ENCODE measurements at places on chromosomes 2 and 18. TPM values are rescaled to one million over a fixed set of nuclear protein-coding genes. Genes with fewer than 3 reads are reported as not detected.

The ALPP gene
- not detected for total RNA-seq

DNA sequence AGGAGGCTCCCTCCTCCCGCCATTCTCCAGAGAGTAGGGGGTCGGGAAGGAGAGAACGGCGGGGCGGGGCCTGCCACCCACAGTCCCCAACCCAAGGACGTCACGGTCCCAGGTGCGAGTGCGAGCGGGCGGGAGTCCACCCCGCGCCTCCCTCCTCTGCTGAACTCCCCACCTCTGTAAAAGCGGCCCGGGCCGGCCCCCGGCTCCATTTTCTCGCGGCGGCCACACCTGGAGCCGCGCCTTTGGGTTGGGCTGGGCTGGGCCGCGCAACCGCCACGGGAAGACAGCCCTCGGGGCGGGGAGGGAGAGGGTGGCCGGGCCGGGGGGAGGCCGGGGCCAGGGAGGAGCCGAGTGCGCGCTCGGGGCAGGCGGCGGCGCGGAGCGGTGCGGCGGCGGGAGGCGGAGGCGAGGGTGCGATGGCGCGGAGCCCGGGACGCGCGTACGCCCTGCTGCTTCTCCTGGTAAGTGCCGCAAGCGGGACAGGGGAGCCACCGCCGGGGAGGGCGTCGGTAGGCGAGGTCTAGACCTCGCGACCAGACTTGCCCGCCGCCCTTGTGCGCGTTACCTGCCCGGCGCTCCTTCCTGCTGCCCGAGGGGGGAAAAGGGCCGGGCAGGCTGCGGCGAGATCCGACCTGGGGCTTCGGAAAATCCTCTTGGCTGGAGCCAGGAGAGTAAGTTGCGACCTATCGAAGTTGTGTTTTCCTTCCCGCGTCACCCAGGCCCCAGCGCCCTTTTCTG, at the start of gene DSG2:
TSS of gene DSG2 (plus strand) at position 342 of the 738 bp plus-strand sequence. CDS start at position 417, 75 bp downstream.
- H3K27me3 ChIP-seq: peaks cover 20% of the 10 kb centered on the region
- DNase-seq: peak; percentile 75
- H3K4me1 ChIP-seq: peaks cover 18% of the 10 kb centered on the region
- no peaks in the 10 kb centered on the region for H3K36me3 ChIP-seq
- peak within 1 kb of the TSS; percentile 47 for H3K4me3 ChIP-seq

GRCh38 chr2:188517549-188518215, 226.0 kb downstream of the GULP1 start:
- H3K27me3 ChIP-seq: no peaks in the 10 kb centered on the region
- H3K4me1 ChIP-seq: no peaks in the 10 kb centered on the region
- no peak overlapping the region for H3K27ac ChIP-seq
- DNase-seq: no peak
- H3K4me3 ChIP-seq: no peak overlapping the region

GRCh38 chr2:238929242-238930081, 81.6 kb downstream of the TWIST2 start:
- H3K27me3 ChIP-seq: peaks cover 5% of the 10 kb centered on the region
- peak; percentile 52 for DNase-seq
- peak overlapping the region; percentile 63 for H3K27ac ChIP-seq
- no peaks in the 10 kb centered on the region for H3K36me3 ChIP-seq
- no peaks in the 10 kb centered on the region for H3K4me1 ChIP-seq
- H3K4me3 ChIP-seq: no peak overlapping the region

The COL4A3 gene
- total RNA-seq: 18.5 TPM

The DCAF17 gene
- total RNA-seq: 23.9 TPM

The CRYGC gene
- not detected for total RNA-seq

GRCh38 chr2:175889701-175890302, 112.3 kb downstream of the LNPK start:
- DNase-seq: no peak
- H3K4me1 ChIP-seq: no peaks in the 10 kb centered on the region
- H3K27ac ChIP-seq: no peak overlapping the region
- no peaks in the 10 kb centered on the region for H3K36me3 ChIP-seq
- no peak overlapping the region for H3K4me3 ChIP-seq

The PER2 gene
- 13.1 TPM for total RNA-seq

The SOX11 gene
- 0.23 TPM for total RNA-seq

GRCh38 chr2:9113916-9114315, 92.7 kb upstream of the ASAP2 start:
- H3K27ac ChIP-seq: no peak overlapping the region
- H3K36me3 ChIP-seq: no peaks in the 10 kb centered on the region
- peaks cover 5% of the 10 kb centered on the region for H3K27me3 ChIP-seq
- no peak for DNase-seq
- no peaks in the 10 kb centered on the region for H3K4me1 ChIP-seq
- H3K4me3 ChIP-seq: no peak overlapping the region

GRCh38 chr2:221488136-221488807, 83.8 kb downstream of the EPHA4 start:
- H3K4me3 ChIP-seq: no peak overlapping the region
- H3K27me3 ChIP-seq: no peaks in the 10 kb centered on the region
- DNase-seq: no peak
- H3K4me1 ChIP-seq: no peaks in the 10 kb centered on the region
- no peak overlapping the region for H3K27ac ChIP-seq

- H3K36me3 ChIP-seq: no peaks in the 10 kb centered on the region
- H3K27ac ChIP-seq: peak overlapping the region; percentile 94
- peak overlapping the region; percentile 93 for H3K4me3 ChIP-seq
- DNase-seq: peak; percentile 89
Observed at GRCh38 chr2:69642709-69643601, 584 bp downstream of the AAK1 start.

The PAIP2B gene
- total RNA-seq: 3.5 TPM

DNA sequence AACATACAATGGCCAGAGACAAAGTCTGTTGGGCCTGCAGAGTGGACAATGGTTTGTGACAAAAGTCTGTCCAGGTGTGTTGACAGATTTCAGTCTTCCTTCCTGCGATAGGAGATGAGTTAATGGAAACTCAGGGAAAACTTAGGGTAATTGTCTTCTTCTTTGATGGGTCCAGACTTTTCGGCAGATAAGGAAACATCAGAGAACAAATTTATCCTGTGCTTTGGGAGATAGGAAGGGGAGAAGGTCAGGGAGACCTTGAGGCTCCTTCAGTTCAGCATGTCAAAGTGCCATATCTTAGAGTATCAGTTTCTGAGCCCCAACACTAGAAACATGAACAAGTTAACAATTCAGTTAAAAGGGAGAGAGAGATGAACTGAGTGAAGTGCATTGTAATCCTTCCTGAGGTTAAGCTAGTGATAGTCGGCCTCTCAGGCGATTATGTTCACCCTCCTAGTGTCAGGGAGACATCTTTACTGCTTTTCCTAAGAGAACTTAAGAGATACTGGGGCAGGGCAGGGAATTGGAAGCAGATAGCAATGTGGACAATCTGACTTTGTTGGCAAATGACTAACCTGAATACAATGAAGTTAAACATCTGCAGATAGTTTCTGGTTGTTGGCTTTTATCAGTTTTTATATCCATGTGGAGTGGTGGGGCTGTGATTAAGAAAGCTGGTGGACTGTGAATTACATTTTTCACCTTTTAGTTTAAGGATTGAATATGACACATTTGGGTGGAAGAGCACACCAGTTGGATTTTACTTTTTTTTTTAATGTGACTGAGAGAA, 248.8 kb upstream of the FN1 start:
- DNase-seq: no peak
- no peak overlapping the region for H3K4me3 ChIP-seq
- H3K4me1 ChIP-seq: no peaks in the 10 kb centered on the region
- H3K36me3 ChIP-seq: no peaks in the 10 kb centered on the region

GRCh38 chr18:39938676-39939608, 2016.1 kb upstream of the PIK3C3 start:
- no peaks in the 10 kb centered on the region for H3K27me3 ChIP-seq
- H3K27ac ChIP-seq: no peak overlapping the region
- no peak for DNase-seq
- no peaks in the 10 kb centered on the region for H3K36me3 ChIP-seq
- H3K4me1 ChIP-seq: no peaks in the 10 kb centered on the region

GRCh38 chr18:45666520-45666919, 51.2 kb downstream of the SLC14A2 start:
- peak overlapping the region; percentile 74 for H3K27ac ChIP-seq
- H3K36me3 ChIP-seq: no peaks in the 10 kb centered on the region
- no peaks in the 10 kb centered on the region for H3K27me3 ChIP-seq
- no peak overlapping the region for H3K4me3 ChIP-seq
- H3K4me1 ChIP-seq: peaks cover 25% of the 10 kb centered on the region

DNA sequence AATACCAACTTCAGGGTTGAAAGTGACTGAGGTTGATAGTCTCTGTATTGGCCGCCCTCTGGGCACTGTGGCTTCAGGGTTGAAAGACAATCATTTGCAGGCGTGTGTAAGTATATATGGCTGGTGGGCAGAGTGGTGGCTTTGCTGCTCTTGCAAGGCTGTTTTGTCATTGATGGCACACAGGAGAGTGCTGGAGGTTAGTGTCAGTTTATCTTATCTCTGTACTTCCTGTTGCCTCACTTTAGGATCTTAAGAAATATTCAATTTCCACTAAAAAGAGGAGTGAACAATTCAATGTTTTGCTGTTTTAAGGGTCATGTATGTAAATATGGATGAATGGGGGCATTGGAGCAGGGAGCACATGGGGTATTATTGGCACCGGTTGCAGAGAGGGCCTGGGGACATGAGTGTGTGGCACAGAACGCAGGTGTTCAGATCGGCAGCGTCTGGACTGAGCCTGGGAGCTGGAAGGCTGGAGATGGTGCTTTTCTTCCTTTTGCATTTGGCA, 51.5 kb downstream of the NCK2 start:
- peak overlapping the region; percentile 59 for H3K27ac ChIP-seq
- H3K36me3 ChIP-seq: no peaks in the 10 kb centered on the region
- H3K27me3 ChIP-seq: no peaks in the 10 kb centered on the region
- peaks cover 100% of the 10 kb centered on the region for H3K4me1 ChIP-seq

DNA sequence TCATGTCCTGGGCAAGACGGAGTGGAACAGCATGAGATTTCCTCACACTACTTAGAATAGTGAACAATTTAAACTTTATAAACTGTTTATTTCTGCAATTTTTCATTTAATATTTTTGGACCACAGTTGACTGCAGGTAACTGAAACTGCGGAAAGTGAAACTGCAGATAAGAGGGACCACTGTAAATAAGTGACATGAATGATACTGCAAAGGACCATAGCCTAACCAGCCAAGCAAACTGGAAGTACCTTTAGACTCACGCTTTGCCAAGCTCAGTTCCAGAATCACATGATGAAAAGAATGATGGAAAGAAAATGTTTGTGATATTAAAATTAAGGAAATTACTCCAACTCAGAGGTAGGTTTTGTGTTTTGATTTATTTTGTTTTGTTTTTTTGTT, 94.6 kb upstream of the ITGA4 start:
- H3K27ac ChIP-seq: no peak overlapping the region
- DNase-seq: no peak
- H3K4me3 ChIP-seq: no peak overlapping the region
- peaks cover 5% of the 10 kb centered on the region for H3K4me1 ChIP-seq
- H3K36me3 ChIP-seq: no peaks in the 10 kb centered on the region
- H3K27me3 ChIP-seq: no peaks in the 10 kb centered on the region

DNA sequence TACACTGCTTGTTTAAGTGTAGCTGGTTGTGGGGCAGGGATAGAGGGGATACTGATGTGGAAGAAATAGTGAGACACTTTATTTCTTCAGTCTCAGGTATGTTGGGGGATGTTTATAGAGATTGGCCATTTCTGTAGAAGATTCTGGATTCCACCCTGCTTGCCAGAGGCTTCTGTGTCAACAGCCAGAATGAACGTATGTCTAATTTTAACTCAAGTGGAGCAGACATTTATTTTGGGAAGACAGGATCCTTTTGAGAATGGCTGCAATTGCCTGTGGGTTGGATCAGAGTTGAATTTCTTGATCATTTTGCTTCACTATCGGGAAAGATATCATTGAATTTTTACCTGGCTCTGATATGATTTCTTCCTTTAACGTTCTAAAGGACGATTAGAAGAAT, 465.6 kb upstream of the SLC14A2 start:
- no peaks in the 10 kb centered on the region for H3K4me1 ChIP-seq
- no peak for DNase-seq
- no peak overlapping the region for H3K4me3 ChIP-seq
- H3K27ac ChIP-seq: no peak overlapping the region

The CFC1 gene
- total RNA-seq: not detected

DNA sequence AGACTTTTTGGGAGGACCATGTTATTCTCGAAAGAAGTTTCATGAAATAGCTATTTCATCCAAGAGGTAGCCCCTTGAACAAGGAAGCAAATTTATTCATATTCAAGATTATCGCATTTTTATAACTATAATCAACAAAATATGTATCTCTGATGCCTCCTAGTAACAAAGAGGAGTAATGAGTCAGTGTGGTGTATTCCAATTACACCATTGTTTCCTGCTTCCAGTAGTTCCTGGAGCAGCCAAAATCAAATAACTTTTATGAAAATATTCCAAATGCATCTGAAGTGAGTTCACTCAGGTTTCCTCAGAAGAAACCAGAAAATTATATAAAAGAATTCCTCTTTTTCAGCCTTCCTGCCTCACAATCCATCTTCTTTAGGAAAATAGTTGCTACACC, 43.0 kb downstream of the ANKRD36B start:
- H3K27me3 ChIP-seq: no peaks in the 10 kb centered on the region
- no peaks in the 10 kb centered on the region for H3K36me3 ChIP-seq
- no peak for DNase-seq
- H3K27ac ChIP-seq: no peak overlapping the region
- no peaks in the 10 kb centered on the region for H3K4me1 ChIP-seq
- no peak overlapping the region for H3K4me3 ChIP-seq

DNA sequence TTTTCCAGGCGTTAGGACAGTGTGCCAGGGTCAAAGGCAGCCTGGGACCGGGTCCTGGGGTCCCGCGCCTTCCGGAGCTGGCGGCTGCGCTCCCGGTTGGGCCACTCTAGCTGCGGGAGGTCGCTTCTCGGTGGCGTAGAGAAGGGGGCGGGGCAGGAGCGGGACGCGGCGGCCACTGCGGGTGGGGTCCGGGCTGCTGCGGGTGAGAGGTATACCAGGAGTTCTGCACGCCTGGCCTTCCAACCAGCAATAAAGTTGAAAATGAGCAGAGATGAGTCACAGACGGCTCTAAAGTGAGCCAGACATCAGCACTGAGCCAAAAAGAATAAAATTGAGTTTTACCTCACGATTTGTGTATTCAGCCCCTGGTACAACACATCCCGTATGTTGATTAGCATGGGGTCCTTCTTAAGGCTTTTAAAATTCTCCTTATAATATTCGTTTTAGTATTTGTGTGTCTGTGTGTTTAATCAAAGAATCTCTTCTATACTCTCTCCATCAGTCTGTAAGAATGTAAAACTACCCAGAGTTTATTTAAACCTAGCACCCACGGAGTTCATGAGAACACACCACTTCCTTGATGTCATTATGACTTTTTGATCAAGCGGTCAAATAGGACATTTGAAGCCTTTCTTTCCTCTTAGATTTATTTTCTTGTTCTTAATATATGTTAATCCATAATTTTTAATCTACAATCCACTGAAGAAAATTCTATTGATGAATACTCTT, at the start of gene C1GALT1C1L:
TSS of gene C1GALT1C1L (minus strand) at position 108 of the 729 bp plus-strand sequence. CDS start at position 1, 107 bp downstream.
- H3K27me3 ChIP-seq: no peaks in the 10 kb centered on the region
- H3K4me3 ChIP-seq: peak within 1 kb of the TSS; percentile 34
- H3K4me1 ChIP-seq: peaks cover 12% of the 10 kb centered on the region

The CNOT11 gene
- total RNA-seq: 32.9 TPM

Data from spleen (tissue), 13 donors.